ENCODE measurements at places on chromosomes 12 and 14. TPM values are rescaled to one million over a fixed set of nuclear protein-coding genes. Genes with fewer than 3 reads are reported as not detected.

KRT5 gene
- total RNA-seq, result not detected

TAS2R8 gene
- total RNA-seq, result not detected

LHX5 gene
- not detected for total RNA-seq

ASCL1 gene
- total RNA-seq, result not detected

CLEC4D gene
- not detected for total RNA-seq

FAM181A gene
- total RNA-seq, result not detected

PTMS gene
- 130 TPM for total RNA-seq

SLC6A15 gene
- total RNA-seq, result 38.2 TPM

ATXN2 gene
- 32.9 TPM for total RNA-seq

ADCY4 gene
- total RNA-seq, result not detected

DIO2 gene
- total RNA-seq, result 0.34 TPM

ACTN1 gene
- total RNA-seq, result 212 TPM

KRT83 gene
- total RNA-seq, result 0.08 TPM

WSCD2 gene
- not detected for total RNA-seq

TSPAN9 gene
- total RNA-seq, result 6.1 TPM

WIF1 gene
- total RNA-seq, result not detected

ZFHX2 gene
- 0.26 TPM for total RNA-seq

TOMM20L gene
- total RNA-seq, result not detected

VRTN gene
- total RNA-seq, result not detected

TSHR gene
- total RNA-seq, result not detected

PRB2 gene
- 0.42 TPM for total RNA-seq

SPTB gene
- 1.9 TPM for total RNA-seq

TAS2R7 gene
- not detected for total RNA-seq

LMNTD1 gene
- 0.30 TPM for total RNA-seq

SAMD15 gene
- total RNA-seq, result 2.6 TPM

TGM1 gene
- 1.1 TPM for total RNA-seq

TMEM121 gene
- 15.5 TPM for total RNA-seq

TAS2R9 gene
- not detected for total RNA-seq

WNT1 gene
- not detected for total RNA-seq

CLEC2A gene
- not detected for total RNA-seq

ADAMTS20 gene
- 0.98 TPM for total RNA-seq

IL31 gene
- total RNA-seq, result not detected

TMTC1 gene
- total RNA-seq, result 3.2 TPM

NID2 gene
- total RNA-seq, result 1.1 TPM

SLCO1C1 gene
- total RNA-seq, result not detected

EGLN3 gene
- total RNA-seq, result 0.45 TPM

KLHDC1 gene
- total RNA-seq, result 0.68 TPM

CACNA1C gene
- 0.50 TPM for total RNA-seq

MYH6 gene
- not detected for total RNA-seq

EFS gene
- not detected for total RNA-seq

KRT75 gene
- not detected for total RNA-seq

CCDC175 gene
- total RNA-seq, result not detected

HCAR1 gene
- not detected for total RNA-seq

KRT82 gene
- not detected for total RNA-seq

HHIPL1 gene
- total RNA-seq, result not detected

CCDC59 gene
- total RNA-seq, result 109 TPM

P3H3 gene
- total RNA-seq, result 25.4 TPM

TAS2R20 gene
- total RNA-seq, result 0.91 TPM

PLEKHG7 gene
- not detected for total RNA-seq

MYF6 gene
- total RNA-seq, result not detected

OVCH1 gene
- not detected for total RNA-seq

RAD9B gene
- 0.24 TPM for total RNA-seq

PTPRR gene
- total RNA-seq, result 4.1 TPM

Data from A375 (cell line).